Pons (tissue), 1 donor: ENCODE measurements at places on chromosomes 6 and 20.

DNA sequence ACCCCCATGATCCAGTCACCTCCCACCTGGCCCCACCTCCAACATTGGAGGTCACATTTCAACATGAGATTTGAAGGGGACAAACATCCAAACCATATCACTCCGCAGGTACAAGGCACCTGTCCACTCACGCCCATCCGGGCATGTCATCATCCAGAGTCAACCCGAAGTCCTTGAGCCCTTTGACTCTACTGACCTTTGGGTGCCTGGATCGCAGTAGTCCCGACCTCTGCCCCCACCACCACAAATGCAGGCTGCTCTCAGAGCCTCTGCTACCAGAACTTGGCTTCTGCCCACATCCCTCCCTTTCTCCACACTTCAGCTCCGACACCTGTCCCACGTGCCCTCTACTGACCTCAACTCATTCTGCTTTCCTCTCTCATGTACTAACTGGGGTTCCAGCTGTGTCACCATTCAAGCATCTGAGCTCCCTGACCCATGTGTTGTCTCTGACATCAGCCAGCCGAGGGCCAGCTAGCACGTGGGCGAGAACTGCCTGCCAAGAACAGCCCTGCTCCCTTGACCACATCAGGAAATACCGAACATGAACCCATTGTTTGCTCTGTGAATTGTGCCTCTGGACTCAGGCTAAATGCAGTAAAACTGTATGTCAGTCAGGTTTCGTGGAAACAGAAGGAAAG, 498.3 kb upstream of the SULF2 start:
- peak; percentile 91 for DNase-seq

DNA sequence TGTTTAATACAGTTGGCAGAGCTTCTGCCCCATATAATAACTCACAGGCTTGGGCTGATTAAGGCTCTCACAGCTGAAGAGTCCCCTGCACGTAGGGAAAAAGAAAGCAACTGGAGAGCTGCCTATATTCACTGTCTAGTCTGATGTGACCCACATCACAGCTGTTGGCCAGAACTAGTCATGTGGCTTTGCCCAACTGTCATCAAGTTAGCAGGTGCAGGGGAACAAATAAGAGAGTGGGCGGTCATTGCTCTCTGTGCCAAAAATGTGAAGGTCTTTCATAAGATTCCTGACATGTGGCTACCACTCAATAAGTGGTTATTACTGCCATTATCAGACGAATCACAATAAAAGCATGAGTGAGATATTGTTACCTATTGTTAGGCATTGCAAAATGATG, 665.2 kb downstream of the DOK5 start:
- no peak for DNase-seq

- DNase-seq = peak; percentile 49
Measured at GRCh38 chr6:89313006-89313405, 2.1 kb downstream of the GABRR2 start.

DNA sequence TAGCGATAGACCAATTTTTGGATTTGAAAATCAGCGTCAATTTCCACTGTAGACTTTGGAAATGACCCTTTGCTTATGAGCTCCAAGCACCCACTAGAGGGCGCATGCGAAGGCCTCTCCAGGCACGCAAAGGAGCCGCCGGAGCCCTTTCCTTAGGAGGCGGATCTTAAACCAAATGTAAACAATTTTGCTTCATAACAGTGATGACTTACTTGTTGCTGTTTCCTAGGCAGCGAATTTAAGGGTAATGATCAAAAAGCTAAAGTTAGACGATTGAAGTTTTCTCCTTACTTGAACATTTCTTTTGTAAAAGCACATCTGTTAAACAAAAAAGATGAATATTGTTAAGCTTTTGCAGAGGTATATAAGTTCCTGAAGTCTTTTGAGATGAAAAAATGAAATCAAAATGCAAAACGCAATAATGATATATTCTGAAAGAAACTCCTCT, 29.2 kb upstream of the EXOC2 start:
- DNase-seq = peak; percentile 74

- DNase-seq = no peak
Measured at GRCh38 chr20:37914672-37915433, 11.9 kb downstream of the VSTM2L start.

GRCh38 chr6:89412071-89413005, at the start of gene RRAGD:
TSS of gene RRAGD (minus strand) at chr6:89412273. CDS start at chr6:89411993, 280 bp downstream.
- peak; percentile 68 for DNase-seq

GRCh38 chr20:208942-209566, 18.0 kb upstream of the DEFB129 start:
- DNase-seq = peak; percentile 66

GRCh38 chr20:49384437-49385434, 97.7 kb downstream of the KCNB1 start:
- DNase-seq = peak; percentile 56

- DNase-seq = no peak
Measured at GRCh38 chr6:111030008-111031007, 48.5 kb downstream of the RPF2 start.

- DNase-seq = no peak
Measured at GRCh38 chr6:139079018-139079417, 50.5 kb downstream of the ABRACL start.

DNA sequence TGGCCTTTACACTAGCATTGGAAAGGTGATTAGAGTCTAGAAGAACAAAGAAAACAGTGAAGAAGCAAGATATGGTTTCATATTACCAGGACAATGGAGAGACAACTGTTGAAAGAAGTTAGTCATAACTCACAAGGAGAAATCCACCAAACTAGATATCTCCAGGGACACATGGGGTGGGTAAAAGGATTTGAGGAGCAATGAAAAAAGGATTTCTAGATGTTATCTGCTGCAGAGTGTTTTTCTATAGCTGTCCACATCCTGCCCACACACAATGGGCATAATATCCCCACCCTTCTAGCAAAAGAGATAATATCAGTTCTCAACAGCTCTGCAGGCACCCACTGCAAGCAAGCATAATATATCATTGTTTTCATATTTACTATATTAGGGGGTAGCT, 303.1 kb downstream of the HAO1 start:
- DNase-seq = no peak

GRCh38 chr6:147508866-147509608, 547 bp downstream of the SAMD5 start:
- DNase-seq = no peak

DNA sequence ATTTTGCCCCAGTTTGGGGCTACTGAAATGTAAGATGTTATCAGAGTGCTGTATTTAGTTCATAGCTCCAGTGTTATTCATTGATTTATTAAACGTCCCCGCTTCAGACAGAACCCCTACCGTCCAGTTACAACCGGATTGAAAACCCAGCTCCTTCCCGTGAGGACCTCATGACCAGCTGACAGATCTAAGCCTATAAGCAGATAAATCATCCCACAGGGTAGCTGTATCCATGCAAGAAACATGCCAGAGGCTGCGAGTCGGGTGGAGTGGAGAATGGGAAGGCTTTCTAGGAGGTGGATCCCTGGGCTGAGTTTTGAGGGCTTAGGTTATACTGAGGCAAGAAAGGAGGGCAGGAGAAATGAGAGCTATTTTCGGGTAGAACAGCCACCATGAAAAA, 260.0 kb downstream of the ARID1B start:
- peak; percentile 73 for DNase-seq

GRCh38 chr20:23939641-23940040, 48.9 kb downstream of the GGTLC1 start:
- DNase-seq = no peak

DNA sequence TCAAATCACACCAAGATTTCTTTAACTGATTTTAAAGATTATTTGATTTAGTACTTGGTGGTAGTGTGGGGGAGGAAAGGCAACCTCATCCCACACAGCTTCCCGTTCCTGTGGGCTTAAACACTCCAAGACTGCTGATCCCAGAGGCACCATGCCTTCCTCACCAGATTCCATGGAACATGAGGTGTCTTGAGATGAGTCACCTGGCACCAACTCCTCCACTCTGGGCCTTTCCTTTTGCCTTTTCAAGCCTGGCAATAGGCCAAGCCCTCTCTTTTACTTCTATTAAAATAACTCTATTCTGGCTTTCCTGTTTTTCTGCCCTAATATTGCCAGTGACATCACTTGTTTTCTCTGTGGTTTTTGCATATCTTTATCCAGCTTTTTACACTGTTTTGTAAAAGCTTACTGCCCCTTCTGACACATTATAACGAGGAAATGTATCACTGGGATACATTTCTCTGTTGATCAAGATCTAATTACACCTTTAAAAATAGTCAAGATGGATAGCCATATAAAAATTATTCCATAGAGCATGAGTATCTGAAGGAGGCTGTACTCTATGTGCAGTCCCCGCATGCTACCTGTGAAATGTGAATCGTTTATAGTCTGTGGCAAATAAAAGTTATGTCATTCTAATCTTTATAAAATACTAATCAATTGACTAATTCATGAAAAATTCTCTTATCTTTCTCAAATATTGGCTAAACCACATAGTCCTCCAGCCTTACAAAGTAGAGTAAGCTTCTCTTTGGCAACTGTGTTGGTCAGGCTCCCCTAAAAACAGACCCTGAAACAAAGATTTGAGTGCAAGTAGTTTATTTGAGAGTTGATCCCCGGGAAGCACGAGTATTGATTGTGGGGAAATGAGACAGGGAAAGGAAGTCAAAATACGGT, 257.8 kb upstream of the KCNQ5 start:
- DNase-seq = no peak

DNA sequence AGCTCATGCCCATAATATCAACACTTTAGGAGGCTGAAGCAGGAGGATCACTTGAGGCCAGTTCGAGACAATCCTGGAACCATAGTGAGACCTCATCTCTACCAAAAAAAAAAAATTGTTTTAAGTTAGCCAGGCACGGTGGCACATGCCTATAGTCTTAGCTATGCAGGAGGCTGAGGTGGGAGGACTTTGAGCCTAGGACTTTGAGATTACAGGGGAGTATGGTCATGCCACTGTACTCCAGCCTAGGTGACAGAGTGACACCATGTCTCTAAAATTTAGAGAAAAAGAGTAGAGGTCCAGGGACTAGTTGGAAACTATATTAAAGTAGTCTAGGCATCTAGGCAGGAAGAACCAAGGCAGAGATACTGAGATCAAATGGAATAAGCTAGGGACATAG, 121.6 kb downstream of the SLC16A10 start:
- no peak for DNase-seq
